ENCODE measurements at places on chromosomes 5 and 9.

GRCh38 chr5:98588215-98588614, 185.2 kb upstream of the RGMB start:
- DNase-seq, result no peak

DNA sequence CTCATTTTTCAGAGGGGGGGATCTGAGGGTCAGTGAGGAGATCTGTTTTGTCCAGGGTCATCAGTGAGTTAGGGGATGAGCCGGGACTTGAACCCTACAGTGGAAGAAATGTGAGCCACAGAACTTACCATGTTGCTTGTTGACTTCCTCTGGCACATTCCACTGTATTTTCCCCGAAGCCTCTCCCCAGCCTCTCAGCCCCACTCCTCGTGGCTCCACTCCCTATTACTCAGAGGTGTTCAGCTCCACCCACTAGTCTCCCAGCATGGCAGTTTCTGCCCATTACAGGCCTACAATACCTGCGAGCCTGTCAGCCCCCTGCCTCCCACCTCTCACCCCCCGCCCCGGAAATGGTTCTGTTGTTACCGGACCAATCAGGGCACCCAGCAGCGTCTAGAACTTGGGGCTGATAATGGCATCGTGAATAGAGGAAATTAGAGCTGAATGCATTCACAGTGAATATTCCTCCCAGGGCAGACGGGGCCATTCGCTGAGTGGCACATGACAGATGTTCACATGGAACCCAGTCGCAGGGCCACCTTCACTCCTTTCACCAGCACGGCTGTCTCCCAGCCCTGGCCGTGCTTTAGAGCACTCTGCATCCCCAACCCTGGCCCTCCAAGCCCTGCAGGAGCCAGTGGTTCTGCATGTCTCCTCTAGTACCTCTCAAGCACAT, 81.6 kb downstream of the KCNIP1 start:
- DNase-seq, result no peak

DNA sequence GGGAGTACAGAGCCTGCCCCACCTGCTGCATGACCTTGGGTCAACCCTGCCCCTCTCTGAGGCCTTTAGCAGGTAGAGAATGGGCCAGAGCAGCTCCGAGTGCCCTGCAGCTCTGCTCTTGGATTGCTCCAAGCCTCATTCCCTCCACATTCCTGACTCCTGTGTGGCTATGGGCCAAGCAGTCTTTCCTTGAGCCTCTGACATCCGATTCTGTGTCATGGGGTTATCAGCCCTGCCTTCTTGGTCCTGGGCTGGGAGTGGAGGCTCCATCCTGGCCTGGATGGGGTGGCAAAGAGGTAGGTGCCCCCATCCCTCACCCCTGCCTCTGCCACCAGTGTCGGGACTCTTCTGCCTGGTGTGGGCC, 13.7 kb downstream of the FPGS start:
- no peak for DNase-seq

- no peak for DNase-seq
Measured at GRCh38 chr5:157471709-157472108, 11.7 kb downstream of the NIPAL4 start.

DNA sequence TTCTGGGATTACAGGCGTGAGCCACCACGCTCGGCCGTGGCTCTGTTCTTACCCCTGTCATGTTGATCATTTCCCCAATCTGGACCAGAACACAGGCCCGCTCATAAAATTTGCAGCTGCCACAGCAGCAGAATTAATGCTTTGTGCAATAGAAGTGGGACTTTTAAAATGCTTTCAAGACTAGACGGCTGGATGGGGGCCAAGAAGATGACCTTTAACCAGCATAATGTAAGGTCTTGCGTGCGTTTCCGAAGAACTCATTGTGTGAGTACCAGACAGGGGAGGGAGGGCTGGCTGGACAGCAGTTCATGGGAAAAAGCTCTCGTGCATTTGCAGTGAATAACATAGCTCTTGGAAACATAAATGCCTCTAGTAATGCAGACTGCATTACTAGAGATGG, 3.5 kb upstream of the WDR38 start:
- DNase-seq, result no peak

GRCh38 chr5:127409246-127409917, 108.1 kb upstream of the PRRC1 start:
- no peak for DNase-seq

DNA sequence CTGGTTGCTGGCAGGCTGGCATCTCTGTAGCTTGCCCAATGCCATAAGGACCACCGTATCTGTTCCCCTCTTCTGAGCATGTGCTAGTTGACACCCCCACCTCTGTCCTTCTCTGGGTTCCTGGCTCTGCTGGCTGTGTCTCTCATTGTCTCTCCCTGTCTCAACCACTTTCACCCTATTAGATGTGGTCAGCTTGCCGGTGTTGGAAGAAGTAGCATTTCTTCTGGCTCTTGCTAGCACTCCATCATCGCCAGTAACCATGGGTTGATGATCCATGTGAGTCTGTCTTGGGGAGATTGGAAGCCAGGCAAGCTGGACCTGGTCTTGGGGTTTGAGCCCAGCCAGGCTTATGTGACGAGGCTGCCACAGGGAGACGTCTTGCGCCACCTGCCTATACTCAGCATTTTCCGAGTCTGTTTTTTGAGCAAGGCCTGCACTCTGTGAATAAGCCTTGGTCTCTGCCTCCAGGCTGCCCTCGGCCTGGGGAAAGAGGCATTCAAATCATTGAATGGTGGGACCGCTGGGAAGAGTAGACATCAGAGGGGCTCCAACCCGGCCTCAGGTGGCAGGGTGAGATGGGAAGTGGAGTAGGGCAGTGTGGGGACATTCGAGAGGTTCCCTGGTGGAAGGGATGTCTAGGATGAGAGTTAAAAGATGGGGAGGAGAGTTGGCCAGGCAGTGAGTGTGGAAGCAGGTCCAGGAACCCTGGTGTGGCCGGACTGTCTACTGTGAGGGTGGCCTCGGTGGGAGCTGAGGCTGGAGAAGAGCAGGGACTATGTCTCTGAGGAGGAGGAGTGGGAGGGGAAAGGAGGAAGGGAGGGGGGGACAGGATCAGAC, 74.3 kb downstream of the ZNF618 start:
- no peak for DNase-seq

- DNase-seq, result no peak
Measured at GRCh38 chr9:36319806-36320205, 61.6 kb upstream of the GNE start.

- DNase-seq, result no peak
Measured at GRCh38 chr9:84699984-84700383, 30.5 kb downstream of the NTRK2 start.

- no peak for DNase-seq
Measured at GRCh38 chr9:126613651-126614050, at the start of gene LMX1B. Gene LMX1B, plus strand, starts transcription at chr9:126613928. Its CDS starts 522 bp downstream, at chr9:126614450.

DNA sequence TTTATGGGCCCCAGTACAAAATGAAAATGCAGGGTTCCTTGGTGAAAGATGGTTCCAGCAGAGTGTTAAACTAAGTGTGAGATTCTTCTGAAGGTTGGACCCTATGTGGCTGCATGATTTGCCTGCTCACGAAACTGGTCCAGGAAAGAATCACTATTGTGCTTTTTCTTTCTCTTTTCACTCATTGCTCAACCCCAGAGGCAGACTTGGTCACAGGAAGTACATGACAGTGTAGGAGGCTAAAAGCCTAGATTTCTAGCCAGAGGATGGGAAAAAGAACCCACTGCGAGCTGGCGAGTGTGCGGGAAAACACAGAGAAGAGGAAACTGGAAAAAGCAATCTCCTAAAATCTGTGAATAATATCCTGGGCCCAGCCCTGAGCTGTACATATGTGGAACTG, 18.6 kb downstream of the SLC36A2 start:
- DNase-seq, result no peak

DNA sequence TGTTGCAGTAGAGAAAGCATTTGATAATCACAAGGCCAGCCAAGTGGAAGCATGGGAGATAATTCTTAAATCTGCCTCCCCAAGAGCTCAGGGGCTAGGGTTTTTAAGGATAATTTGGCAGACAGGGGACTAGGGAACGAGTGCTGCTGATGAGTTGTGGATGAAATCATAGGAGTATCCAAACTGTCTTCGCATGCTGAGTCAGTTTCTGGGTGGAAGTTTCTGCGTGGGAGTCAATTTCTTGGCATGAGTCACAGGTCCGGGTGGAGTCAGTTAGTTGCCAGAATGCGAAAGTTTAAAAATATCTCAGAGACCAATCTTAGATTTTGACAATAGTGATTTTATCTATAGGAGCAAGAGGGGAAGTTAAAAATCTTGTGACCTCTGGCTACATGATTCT, 112.6 kb downstream of the TMC1 start:
- no peak for DNase-seq

DNA sequence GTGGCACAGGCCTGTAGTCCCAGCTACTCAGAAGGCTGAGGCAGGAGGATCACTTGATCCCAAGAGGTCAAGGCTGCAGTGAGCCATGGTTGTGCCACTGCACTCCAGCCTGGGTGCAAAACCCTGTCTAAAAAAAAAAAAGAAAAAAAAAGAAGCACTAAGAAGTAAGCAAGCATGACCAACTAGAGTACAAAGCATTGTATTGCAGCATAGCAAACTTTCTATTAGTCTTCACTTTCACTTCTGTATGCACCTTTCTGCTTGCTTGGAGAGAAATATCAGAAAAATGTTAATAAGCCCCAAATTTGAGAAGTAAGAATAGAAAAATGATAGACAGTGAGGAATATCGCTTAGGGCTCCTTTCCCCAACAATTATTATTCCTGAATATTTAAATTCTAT, 497.7 kb upstream of the WWC1 start:
- no peak for DNase-seq

GRCh38 chr5:32507738-32508434, 63.3 kb upstream of the ZFR start:
- DNase-seq, result no peak

- no peak for DNase-seq
Measured at GRCh38 chr9:5630081-5630507, 1.2 kb downstream of the RIC1 start.

GRCh38 chr5:42837601-42838000, 25.9 kb upstream of the SELENOP start:
- DNase-seq, result no peak

GRCh38 chr9:9949978-9950377, 662.8 kb downstream of the PTPRD start:
- DNase-seq, result no peak

- DNase-seq, result no peak
Measured at GRCh38 chr5:134600600-134600999, 32.0 kb downstream of the SAR1B start.

DNA sequence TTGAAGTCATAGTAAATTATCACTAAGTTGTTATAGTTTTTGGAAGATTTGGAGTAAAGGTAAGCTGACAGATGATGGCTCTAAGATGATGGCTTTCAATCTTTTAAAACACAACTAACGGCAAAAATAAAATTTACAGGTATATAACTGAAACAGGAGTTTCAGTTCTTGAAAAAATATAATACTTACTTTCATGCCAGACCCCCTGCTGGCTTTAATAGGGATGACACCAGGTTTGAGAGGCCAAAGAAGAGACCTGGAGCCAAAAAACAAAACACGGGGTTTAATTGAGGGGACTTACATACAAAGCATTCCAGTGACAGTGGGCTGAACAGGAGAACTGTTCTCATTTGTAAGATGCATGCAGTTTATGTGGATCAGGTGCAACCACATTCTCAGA, 301.7 kb upstream of the PCSK5 start:
- no peak for DNase-seq

GRCh38 chr5:143141652-143142051, 261.8 kb downstream of the NR3C1 start:
- no peak for DNase-seq

DNA sequence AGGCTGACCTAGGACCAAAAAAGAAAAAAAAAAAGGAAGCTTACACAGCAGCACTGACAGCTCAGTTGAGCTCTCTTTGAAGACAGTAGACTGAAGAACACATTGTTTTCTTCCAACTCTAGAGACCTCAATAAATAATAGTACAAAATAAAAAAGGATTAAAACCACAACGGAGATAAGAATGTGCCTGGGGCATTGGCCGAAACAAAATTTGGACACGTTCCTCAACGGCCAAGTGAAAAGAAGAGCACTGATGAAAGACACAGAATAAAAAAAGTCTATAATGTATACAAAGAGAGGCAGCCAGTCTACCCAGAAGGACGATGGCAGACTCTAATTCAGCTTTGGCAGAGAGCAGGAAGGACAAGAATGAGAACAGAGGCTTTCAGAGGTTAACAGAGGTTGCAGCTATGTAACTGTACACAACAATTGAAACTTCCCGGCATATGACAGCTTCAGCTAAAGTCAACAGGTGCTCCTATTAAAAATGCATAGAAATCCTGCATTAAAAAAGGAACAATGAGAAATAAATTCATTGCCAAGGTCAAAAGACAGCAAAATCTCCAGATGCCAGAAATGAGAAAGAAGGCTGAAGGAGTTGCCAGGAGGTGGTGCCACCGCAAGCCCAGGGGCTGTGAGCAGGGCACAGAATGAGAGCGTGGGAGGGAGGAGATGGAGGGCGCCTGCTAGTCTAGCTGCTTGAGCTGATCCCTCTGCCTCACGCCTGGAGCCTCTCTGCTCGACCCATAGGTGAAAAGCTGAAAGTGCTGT, 113.9 kb downstream of the DCP2 start:
- no peak for DNase-seq

DNA sequence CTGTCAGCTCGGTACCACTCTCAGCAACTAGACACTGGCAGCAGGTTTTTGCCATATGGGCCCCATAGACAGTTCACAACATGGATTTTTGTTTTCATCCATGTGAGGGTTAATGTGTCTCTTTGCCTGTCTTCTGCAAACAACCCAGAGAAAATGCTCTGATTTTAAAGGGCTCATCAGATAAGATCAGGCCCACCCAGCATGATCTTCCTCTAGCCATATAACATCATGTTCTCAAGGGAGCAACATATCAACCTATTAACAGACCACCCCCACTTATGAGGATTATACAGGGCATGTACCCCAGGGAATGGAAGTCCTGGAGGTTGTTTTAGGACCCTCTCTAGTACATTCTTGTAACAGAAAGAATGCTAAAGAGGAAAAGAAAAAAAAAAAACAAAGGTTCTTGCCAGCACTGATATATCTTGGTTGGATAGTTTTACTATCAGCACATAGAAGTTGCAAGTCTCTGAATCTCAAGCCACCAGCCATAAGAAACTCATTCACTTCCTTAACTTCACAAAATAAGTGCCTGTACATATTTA, 1015.1 kb downstream of the TLE4 start:
- DNase-seq, result no peak
